ENCODE measurements at places on chromosomes 2 and 18.

DNA sequence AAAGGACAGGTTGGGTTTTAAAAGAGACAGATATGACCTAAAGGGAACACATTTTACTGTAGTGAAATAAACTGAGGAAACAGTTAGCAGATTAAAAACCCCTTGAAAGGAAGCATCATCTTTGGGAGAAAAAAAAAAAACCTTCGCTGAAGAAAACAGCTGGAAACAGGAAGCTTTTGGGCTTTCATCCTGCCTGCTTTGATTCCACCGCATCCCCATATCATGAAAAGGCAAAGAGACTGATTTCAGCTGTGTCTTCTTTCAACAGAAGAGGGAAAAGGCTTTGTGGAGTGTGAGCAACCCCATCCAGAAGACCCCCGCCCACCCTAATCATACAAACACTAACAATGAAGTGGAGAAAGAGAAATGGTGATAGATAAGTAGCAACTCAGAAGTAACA is 86.4 kb downstream of the TCF4 start:
- no peak for DNase-seq

GRCh38 chr2:39696101-39696553 is 30.4 kb downstream of the TMEM178A start:
- no peak for DNase-seq

DNA sequence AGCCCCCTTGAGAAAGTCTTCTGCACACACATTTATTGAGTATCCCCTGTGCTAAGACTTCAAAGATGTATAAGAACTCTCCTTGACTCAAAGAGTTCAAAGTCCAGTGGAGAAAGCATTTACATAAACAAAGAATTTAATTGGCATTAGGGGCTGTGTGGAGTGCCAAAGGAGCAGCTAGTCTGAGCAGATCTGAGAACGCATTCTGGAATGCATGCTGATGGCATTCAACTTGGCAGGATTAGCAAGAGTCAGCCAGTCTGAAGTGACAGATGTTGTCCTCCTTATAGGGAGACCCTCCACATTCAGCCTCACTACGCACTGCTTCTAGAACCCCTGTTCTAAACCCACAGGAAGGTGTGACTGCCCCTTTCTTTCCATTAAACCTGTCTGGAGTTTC is 191.5 kb downstream of the RAD51AP2 start:
- DNase-seq = no peak

DNA sequence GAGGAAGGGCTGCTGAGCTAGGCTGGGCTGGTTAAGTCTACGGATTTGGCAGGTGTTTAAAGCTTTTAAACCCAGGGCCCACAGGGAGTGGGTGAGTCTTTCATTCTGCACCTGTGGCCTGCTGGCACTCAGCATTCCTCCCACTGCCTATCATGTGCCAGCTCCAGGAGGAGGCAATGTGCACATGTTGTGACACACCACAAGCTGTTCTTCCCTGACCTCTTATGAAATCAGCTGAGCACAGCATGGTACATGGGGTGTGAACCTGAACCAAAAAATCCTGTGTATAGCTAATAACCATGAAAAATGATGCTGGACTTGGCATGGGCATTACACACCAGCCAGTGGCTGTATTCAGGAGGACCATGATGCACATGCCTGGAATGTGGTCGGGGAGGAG is 297.9 kb upstream of the MMADHC start:
- no peak for DNase-seq

- no peak for DNase-seq
Measured at GRCh38 chr2:239002591-239002953, 154.7 kb downstream of the TWIST2 start.

GRCh38 chr18:57841568-57841967 is 38.5 kb upstream of the ATP8B1 start:
- no peak for DNase-seq

Data from GOT3 (cell line).